ENCODE measurements at places on chromosomes 3 and 15. TPM values are rescaled to one million over a fixed set of nuclear protein-coding genes. Genes with fewer than 3 reads are reported as not detected.

DNA sequence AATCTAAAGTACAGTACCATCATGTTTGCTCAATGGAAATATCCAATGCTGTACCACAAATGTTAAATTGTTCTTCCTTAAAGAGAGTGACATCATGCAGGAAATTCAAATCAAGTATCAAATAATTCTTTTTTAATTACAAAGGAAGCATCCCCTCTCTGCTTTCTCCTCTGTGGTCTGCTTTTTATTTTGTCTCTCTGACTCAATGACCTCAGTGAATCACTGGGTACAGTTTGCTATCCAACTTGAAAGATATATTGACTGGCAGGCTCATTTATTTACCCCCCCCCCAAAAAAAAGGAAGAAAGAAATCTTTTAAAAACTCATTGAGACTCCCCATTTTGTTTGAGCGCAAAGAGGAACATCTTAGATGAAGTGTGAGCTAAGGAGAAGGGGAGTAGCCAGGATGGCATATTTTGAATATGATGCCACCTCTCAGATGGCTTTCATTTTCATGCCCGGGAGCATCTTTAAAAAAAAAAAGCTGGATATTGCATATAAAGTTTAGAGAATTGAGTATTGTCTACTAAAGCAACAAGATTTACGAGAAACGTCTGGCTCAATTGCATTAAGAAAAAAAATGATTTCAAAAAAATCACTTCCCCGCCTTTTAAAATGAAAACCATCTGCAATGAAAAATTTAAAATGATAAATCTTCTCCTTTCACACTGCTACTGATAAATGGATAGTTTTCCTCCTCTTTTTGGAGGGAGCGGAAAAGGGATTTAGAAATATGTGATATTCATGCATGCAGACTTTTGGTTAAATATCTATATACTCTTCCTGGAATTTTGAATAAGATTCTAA, 307.1 kb upstream of the DPH6 start:
- no peak for DNase-seq

- no peak for DNase-seq
Observed at GRCh38 chr15:96367311-96368200, 37.1 kb downstream of the NR2F2 start.

DNA sequence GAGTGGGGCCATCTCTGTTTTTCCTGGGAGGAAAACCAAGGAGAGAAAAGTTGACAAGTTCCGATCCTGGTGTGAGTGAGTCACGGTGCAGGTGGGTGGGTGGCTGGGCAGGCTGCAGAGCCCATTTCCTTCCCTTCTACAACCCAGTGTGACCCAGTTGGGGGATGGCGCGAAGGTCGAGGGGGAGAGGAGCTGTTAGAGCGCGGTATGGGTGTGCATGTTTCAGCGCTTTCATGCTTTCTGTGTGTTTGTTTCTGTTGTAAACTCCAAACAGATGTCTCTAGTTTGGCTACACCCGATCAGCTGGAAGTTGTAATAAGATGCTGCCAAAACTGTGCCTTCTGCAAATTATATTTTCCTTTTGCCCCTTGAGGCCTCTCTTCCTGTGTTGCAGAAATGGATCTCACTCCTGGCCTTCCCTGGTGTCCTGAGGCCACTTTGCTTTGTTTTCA, 3.8 kb downstream of the FAM43A start:
- no peak for DNase-seq

Gene NOX5
- total RNA-seq = 4.0 TPM

- DNase-seq = no peak
Observed at GRCh38 chr15:44565387-44566154, 28.6 kb downstream of the EIF3J start.

Gene PLCH1
- 0.35 TPM for total RNA-seq

DNA sequence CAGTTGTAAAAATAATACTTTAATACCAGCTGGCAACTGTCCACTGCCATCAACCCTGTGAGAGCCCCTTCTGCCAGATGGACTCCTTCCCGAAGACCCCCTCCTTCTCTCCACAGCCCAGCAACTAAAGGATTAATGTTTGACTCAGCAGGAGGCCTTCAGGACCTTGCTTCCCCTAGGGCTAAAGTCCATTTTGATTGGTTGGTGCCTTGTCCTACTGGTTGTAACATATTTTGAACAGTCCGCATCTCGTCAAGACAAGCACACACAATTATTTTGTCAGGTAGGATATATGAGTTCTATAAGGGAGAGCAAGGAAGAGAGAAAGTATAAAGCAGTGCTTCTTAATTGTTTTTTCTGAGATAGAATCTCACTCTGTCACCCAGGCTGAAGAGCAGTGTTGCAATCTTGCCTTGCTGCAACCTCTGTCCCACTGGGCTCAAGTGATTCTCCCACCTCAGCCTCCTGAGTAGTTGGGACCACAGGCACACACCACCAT, 18.6 kb downstream of the ACOX2 start:
- no peak for DNase-seq

Gene MINAR1
- 2.4 TPM for total RNA-seq

DNA sequence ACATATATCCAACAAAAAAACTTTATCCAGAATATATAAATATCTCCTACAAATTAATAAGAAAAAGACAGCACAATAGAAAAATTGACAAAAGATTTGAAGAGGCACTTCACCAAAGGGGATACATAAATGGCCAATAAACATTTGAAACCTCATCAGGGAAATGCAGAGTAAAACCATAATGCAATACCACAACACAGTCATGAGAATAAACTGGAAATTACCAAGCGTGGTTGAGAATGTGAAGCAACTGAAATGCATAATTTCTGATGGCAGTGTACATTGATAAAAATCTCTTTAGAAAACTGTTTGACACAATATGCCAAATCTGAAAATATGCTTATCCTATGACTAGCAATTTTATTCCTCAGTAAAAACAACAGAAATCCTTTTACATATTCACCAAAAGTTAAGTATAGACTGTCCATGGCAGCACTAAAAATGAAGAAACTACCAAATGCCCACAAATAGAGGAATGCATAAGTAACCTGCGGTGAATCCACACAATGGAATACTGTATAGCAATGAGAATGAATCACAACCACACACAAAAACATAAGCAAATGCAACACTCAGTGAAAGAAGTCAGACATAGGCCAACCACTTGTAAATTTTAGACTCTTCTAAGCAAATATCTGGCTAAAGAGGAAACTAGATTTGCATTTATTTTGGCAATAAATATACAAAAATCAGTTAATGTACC, 7.9 kb downstream of the LYZL4 start:
- DNase-seq = peak; percentile 29

Gene CLDN18
- total RNA-seq = not detected

- DNase-seq = no peak
Observed at GRCh38 chr3:150158943-150159625, 188.4 kb upstream of the PFN2 start.

Gene ABI3BP
- 0.58 TPM for total RNA-seq

DNA sequence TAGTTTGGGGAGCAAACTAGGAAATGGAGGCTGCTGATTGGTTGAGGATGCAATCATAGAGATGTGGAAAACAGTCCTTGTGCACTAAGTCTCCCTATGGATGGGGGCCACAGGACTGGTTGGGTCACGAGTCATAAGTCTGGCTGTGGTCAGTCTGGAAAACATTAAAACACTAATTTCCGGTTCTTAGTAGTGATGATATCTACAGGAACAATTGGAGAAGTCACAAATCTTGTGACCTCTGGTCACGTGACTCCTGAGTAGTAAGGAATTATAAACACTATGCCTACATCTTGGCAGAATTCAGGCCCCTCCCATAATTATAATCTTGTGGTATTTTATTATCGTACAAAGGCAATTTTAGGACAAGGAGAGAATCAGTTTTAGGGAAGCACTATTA, 317.3 kb upstream of the ARPP21 start:
- no peak for DNase-seq

- DNase-seq = no peak
Observed at GRCh38 chr3:170274641-170275040, 52.4 kb downstream of the PRKCI start.

DNA sequence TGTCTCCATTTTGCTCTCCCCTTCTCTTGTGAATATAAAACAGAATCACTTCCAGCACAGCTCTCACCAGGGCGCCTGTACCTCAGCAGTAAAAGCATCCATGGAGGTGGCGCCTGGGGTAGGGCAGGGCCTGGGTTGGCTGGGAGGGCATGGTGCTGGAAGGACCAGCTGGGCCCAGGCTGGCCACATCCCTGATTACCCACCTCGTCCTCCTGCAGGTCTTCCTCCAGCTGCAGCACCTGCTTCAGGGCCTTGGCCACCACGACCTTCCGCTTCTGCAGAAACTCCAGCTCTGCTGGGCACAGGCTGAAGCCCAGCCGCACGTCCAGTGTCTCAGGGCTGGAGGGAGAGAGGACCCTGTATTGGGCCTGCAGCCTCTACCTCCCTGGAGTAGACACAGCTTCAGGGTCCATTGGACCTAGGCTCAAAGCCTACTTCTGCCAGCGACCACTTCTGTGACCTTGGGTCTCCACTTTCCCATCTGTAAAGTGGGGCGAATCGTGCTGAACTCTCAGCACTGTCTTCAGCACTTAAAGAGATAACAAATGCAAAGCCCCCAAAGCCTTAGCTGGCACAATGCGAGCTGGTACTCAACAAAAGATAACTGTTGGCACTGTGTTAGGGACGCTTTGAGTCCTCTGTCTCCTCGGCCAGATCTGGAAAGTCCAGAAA, 23.8 kb downstream of the PLA2G4E start:
- no peak for DNase-seq
